ENCODE measurements at places on chromosomes 7 and 10. TPM values are rescaled to one million over a fixed set of nuclear protein-coding genes. Genes with fewer than 3 reads are reported as not detected.

Gene PDAP1
- total RNA-seq = 79.7 TPM

Gene HNRNPH3
- total RNA-seq = 74.4 TPM

Gene OPN1SW
- total RNA-seq = not detected

Gene GNAT3
- not detected for total RNA-seq

Gene PHYHIPL
- total RNA-seq = not detected

Gene SLC13A1
- 0.40 TPM for total RNA-seq

Gene FGFBP3
- total RNA-seq = 2.8 TPM

Gene SVIL
- 132 TPM for total RNA-seq

- DNase-seq = no peak
These were observed 7.5 kb downstream of the ZYX start for GRCh38 chr7:143388491-143389101.

DNA sequence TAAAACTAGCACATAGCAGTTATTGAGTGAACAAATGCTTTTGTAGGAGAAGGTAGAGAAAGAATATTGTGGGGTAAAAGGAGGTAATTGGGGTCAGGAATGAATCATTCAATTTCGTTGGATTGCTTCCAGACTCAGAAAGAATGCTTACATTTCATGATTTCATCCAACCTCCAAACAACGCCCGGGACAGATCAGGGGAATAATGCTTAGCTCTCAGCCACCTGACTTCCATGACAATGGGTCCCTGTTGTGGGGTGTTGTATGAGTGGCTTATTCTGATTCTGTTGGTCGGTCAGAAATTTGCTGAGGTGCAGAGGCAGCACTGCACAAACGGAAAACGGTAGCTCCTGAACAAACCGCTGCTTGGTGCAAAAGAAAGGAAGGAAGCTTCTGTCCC lies 24.0 kb upstream of the INPP5F start:
- DNase-seq = no peak

DNA sequence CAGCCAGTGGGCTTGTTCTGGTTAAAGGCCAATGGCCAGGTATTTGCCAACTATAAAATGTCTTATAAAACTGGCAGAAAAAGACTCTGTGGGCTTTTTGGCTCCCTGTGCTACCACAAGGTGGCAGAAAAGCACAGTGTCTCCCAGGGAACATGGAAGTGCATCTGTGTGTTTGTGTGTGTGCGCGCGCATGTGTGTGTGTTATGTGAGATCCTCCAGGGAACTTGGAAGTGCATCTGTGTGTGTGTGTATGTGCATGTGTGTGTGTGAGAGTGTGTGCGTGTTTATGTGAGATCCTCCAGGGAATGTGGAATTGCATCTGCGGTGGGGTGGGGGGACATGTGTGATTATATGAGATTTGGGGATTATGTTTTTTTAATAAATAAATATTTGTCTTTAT lies 30.2 kb upstream of the ABI1 start:
- DNase-seq = peak; percentile 31

DNA sequence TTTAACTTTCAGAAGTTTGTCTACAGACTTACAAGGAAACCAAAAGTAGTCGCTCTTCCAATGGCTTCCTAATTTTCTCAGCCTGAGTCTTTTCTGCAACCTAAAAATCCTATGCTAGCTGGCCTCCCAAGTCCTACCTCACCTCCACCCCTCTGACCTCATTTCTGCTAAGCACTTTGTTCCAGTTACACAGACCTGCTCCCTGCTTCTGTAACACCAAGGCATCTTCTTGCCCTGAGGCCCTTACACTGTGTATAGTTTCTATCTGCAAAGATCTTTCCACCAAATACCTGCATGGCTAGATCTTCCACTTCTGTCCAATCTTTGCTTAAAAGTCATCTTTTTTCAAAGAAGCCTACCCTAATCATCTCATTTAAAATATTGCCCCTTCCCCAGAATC lies 1.9 kb upstream of the SNX13 start:
- no peak for DNase-seq

GRCh38 chr7:115511330-115511729 lies 519.2 kb downstream of the TFEC start:
- DNase-seq = no peak

DNA sequence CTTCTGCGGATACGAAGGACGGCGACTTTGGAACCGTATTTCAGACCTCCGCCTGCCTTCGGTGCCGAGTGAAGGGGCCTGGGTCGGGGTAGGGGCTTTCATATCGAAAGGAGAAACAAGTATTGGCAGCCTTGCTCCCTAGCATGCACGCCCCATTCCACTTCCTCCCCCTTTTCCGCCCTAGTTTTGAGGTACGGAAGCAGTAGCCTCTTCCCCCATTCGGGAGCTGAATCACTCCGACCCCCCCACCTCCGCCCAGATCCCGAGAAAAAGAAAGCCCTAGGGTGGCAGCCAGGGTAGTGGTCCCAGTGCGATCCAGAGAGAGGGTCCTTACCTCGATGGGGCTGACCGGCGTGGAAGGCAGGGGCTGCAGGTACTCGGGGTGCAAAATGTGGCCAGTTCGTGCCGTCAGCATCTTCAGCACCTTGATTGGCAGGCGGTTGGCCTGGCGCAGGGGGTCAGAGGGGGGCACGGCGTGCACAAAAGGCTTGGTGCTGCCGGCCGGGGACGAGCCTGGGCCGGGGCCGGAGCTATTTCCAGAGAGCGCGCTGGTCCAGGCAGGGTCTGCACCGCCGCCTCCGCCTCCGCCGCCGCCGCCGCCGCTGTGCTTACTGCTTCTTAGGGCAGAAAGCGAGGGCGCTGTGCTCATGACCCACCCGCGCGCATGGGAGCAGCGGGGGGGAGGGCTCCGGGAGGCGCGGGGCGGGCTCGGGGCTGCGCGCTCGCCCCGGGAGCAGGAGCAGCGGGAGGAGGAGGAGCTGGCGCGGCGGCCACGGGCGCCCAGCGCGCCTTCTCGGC lies 594 bp downstream of the ZNF503 start:
- peak; percentile 61 for DNase-seq

- no peak for DNase-seq
These were observed 175.2 kb upstream of the KCND2 start for GRCh38 chr7:120097774-120098173.

DNA sequence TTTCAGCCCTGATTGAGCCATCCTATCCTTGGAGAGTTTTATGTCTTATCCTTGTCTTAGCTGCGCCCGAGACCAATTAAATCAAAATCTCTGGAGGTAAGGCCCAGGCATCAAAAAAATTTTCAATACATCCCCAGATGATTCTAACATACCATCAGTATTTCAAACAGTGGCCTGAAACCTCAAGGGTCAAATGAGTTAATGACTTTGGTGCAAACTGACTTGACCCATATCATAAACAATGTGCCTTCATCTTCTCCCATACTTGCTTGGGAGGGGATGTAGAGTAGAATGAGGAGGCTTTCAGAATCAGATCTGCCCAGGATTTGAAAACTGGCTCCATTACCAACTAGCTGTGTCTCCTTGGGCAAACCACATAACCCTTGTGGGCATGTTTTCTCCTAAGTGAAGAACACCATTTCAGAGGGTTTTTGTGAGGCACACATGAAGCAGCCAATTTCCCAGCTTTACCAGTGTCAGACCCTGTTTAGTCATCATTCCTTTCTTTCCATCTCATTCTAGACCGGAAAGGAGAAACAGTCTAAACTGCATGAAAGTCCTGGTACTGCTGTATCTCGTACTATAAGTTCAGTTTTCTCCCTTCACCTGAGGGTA lies 35.7 kb upstream of the ATXN7L1 start:
- no peak for DNase-seq

- no peak for DNase-seq
These were observed 18.2 kb downstream of the CYP17A1 start for GRCh38 chr10:102819054-102819453.

GRCh38 chr7:5086256-5086655 lies 40.6 kb downstream of the RBAK start:
- DNase-seq = no peak
